ENCODE measurements at places on chromosomes 4 and X.
A peak's percentile ranks its signal among the peaks of the same experiment; 100 is the strongest.

GRCh38 chr4:146336410-146336807 is 122.1 kb downstream of the REELD1 start:
- no peaks in the 10 kb centered on the region for H3K36me3 ChIP-seq
- peaks cover 3% of the 10 kb centered on the region for H3K4me1 ChIP-seq
- H3K27me3 ChIP-seq, result no peaks in the 10 kb centered on the region

DNA sequence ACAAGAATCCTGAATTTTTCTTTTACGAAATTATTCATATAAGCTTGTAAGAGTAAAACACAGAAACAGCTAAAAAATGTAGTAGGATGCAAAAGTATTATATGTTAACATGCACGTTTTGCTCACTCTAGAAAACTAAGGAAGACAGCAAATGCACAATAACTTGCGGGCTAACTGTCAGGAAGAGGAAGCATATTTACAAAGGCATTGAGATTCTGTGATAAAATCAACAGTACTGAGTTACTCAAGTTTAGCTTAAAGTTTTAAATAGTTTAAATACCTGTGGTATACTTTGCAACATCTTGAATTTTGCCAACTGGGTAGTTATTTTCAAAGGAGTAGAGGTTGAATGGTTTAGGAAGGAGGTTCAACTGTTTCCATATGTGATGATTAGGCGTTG is 37.0 kb downstream of the SH2D1A start:
- H3K27ac ChIP-seq, result no peak overlapping the region
- H3K4me3 ChIP-seq, result no peak overlapping the region
- no peaks in the 10 kb centered on the region for H3K27me3 ChIP-seq
- no peak for DNase-seq
- peaks cover 14% of the 10 kb centered on the region for H3K36me3 ChIP-seq

GRCh38 chr4:147707892-147708672 is 23.8 kb upstream of the ARHGAP10 start:
- no peaks in the 10 kb centered on the region for H3K36me3 ChIP-seq
- H3K27me3 ChIP-seq, result no peaks in the 10 kb centered on the region
- DNase-seq, result peak; percentile 64
- H3K4me1 ChIP-seq, result no peaks in the 10 kb centered on the region

- no peaks in the 10 kb centered on the region for H3K4me1 ChIP-seq
- H3K36me3 ChIP-seq, result no peaks in the 10 kb centered on the region
Observed at GRCh38 chrX:132612821-132613564, 124.2 kb upstream of the MBNL3 start.

DNA sequence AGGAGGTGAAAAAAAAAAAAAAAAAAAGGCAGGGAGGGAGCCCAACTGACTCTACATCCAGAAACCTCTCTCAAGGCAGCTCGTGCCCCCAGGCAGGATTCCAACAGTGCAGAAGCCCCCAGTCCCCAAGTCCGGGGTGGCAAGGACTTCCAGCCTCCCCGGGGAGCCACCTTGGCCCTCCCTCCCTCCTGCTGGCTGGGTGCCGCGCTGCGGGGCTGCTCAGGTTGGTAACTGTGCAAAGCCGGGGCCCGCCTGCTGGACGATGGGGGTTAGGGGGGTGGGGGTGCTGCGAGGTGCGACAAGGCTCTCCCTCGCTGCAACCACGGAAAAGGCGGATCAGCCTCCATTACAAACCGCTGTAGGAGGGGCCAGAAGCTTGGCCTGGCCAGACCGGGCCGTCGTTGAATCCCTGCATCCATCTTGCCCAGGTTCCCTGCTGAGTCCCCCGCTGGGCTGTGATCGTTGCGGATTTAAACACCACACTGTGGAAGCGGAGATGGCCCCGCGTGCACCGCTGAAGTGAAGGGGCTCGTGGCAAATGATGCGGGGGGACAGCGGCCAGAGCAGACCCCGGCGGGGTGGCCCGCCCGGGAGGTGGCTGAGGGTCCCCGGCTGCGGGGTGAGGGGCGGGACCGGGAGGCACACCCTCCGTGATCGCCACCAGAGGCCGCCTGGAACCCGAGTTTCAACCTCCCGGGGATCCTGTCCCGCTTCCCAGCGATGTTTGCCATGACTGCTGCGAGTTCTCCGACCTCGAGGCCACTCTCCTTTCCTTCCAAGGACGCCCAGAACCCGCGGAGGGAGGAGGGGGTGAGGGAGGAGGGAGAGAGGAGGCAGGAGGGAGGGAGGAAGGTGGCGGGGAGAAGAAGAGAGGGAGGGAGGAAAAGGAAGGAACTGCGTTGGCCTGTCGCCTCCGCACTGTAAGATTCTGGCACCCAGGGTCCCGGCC is 58.0 kb upstream of the DDX3X start:
- H3K27me3 ChIP-seq, result no peaks in the 10 kb centered on the region
- peak; percentile 73 for DNase-seq
- peak overlapping the region; percentile 70 for H3K27ac ChIP-seq
- H3K36me3 ChIP-seq, result no peaks in the 10 kb centered on the region

- peak overlapping the region; percentile 63 for H3K4me3 ChIP-seq
- H3K27ac ChIP-seq, result peak overlapping the region; percentile 91
- H3K27me3 ChIP-seq, result no peaks in the 10 kb centered on the region
- peaks cover 3% of the 10 kb centered on the region for H3K36me3 ChIP-seq
- H3K4me1 ChIP-seq, result peaks cover 51% of the 10 kb centered on the region
Observed at GRCh38 chr4:87073199-87074120, 138.6 kb downstream of the AFF1 start.

- no peak overlapping the region for H3K4me3 ChIP-seq
- H3K27ac ChIP-seq, result no peak overlapping the region
- H3K27me3 ChIP-seq, result peaks cover 3% of the 10 kb centered on the region
- DNase-seq, result no peak
Observed at GRCh38 chr4:2458546-2459491, 10.1 kb upstream of the RNF4 start.

DNA sequence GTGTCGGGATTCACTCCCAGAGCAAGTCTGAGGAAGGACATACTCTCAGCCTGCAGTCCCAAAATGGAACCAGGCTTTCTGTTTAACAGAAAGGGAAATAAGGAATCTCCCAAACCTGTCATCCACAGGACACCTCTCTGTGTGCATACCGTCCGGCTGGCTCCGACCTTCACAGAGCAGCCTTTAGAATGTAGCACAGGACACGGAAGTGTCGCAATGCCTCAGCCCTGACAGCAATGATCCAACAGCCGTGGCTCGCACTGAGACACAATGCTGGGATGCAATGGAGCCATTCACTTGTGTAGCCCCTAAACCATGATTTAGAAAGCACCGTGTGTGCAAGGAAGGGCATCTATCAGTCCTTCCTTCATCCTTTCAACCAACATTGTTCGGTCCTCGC is 15.5 kb upstream of the HELT start:
- peaks cover 19% of the 10 kb centered on the region for H3K27me3 ChIP-seq
- no peak overlapping the region for H3K27ac ChIP-seq
- H3K4me3 ChIP-seq, result no peak overlapping the region
- H3K4me1 ChIP-seq, result peaks cover 4% of the 10 kb centered on the region

- H3K4me1 ChIP-seq, result peaks cover 10% of the 10 kb centered on the region
- no peak overlapping the region for H3K4me3 ChIP-seq
- DNase-seq, result no peak
- H3K27ac ChIP-seq, result no peak overlapping the region
- no peaks in the 10 kb centered on the region for H3K27me3 ChIP-seq
Observed at GRCh38 chr4:174262624-174263444, 20.6 kb downstream of the FBXO8 start.

GRCh38 chr4:121464854-121465253 is 84.0 kb upstream of the QRFPR start:
- peaks cover 3% of the 10 kb centered on the region for H3K27me3 ChIP-seq
- H3K36me3 ChIP-seq, result no peaks in the 10 kb centered on the region

DNA sequence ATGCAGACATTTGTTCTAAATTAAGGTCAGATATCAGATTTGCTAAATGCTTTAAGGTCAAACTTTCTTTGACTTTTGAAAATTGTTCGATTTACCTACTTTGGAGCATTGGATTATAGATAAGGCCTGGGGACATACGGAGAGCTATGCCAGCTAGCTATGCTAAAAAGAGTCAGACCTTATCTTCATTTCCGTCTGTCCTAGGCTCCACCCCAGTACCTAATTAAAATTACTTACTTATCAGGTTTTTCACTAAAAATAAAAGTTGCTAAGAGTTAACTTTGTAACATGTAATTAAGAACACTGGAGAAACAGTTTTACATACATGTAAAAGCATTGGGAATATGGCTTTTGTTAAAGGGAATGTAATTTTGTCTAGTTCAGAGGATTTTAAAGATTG is 7.1 kb upstream of the TMEM35A start:
- H3K4me3 ChIP-seq, result no peak overlapping the region
- H3K4me1 ChIP-seq, result no peaks in the 10 kb centered on the region
- no peaks in the 10 kb centered on the region for H3K36me3 ChIP-seq
- no peaks in the 10 kb centered on the region for H3K27me3 ChIP-seq

DNA sequence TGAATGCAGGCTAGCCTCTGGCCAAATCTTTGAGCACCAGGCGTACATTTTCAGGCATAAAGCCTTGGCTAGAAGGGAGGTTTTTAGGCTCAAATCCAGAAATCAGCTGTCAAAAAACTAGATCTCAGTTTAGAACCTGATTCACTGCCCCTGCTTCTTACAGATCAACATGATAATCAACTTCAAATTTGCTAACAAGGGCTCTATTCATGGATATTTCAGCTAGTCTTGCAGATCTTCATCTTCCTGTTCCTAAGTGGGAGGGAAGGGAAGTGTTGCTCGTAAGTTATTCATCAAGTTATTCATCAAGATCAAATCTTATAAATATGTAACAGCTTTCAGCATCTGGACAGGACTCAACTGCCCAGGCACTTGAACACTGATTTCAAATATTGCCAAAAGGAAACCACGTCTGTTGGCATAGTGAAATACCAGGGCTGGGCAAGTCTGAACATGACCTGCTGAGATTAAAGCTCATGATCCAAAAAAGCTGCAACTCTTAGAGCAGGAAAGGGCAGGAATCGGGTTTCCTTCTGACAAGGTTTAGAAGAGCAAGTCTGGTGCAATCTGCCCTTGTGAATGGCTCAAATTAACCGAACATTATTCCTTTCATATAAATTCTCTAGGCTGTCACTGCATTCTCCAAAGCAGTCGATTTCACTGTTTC is 200.3 kb downstream of the PDGFC start:
- no peak overlapping the region for H3K4me3 ChIP-seq
- no peak for DNase-seq
- H3K27me3 ChIP-seq, result no peaks in the 10 kb centered on the region
- no peaks in the 10 kb centered on the region for H3K4me1 ChIP-seq
- no peaks in the 10 kb centered on the region for H3K36me3 ChIP-seq

- peak; percentile 16 for DNase-seq
- H3K27me3 ChIP-seq, result no peaks in the 10 kb centered on the region
- peaks cover 8% of the 10 kb centered on the region for H3K4me1 ChIP-seq
Observed at GRCh38 chr4:124018383-124019317, 622.1 kb downstream of the SPRY1 start.

DNA sequence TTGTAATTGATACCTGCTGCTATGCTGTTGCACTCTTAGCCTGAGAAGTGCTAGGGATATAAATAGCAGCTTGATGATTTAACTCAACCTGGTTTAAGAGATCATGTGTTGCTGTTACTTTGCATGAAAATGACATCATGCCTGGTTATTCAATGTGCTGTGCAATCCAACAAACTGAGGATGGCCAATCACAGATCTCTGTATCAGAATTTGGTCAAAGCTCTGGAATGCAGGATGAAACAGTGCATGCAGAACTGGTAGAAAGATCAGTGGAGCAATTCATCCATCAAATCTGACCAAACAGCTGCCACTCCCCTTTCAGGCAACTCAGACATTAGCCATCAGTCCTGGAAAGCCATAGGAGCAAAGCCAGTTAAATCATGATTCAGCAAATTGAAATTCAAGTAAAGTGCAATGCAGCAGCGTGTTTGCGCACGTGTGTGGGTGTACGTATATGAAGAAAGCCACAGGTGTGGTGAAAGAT is 160.3 kb upstream of the RASGEF1B start:
- no peaks in the 10 kb centered on the region for H3K27me3 ChIP-seq
- H3K4me3 ChIP-seq, result no peak overlapping the region
- peaks cover 29% of the 10 kb centered on the region for H3K4me1 ChIP-seq
- no peak for DNase-seq

GRCh38 chrX:88072339-88073030 is 554.9 kb downstream of the KLHL4 start:
- no peaks in the 10 kb centered on the region for H3K36me3 ChIP-seq
- H3K4me1 ChIP-seq, result no peaks in the 10 kb centered on the region
- no peak for DNase-seq
- no peak overlapping the region for H3K4me3 ChIP-seq

DNA sequence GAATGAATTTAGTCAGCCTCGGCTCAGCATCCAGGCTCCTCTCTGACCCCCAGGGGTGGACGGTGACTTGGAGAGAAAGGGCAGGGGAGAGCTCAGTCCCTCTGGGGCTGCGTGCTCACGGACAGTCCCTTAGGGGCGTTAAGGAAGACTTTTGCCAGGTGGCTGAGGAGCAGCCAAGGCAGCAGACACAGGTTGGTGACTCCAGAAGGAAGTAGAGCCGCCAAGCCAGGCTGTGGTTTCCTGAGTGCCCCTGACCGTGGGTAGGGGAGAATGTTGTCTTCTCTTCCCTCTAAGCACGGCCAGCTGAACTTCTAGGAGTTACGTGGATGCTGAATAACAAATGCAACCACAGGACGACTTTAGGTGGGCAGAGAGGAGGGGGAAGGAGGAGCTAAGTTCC is 91.0 kb upstream of the MTM1 start:
- H3K4me3 ChIP-seq, result no peak overlapping the region
- H3K36me3 ChIP-seq, result no peaks in the 10 kb centered on the region
- no peaks in the 10 kb centered on the region for H3K27me3 ChIP-seq
- DNase-seq, result no peak
- H3K27ac ChIP-seq, result peak overlapping the region; percentile 37

GRCh38 chr4:28250646-28251045 is 1390.0 kb downstream of the STIM2 start:
- no peaks in the 10 kb centered on the region for H3K27me3 ChIP-seq
- H3K4me1 ChIP-seq, result no peaks in the 10 kb centered on the region
- no peaks in the 10 kb centered on the region for H3K36me3 ChIP-seq

- no peak overlapping the region for H3K27ac ChIP-seq
- peaks cover 3% of the 10 kb centered on the region for H3K27me3 ChIP-seq
- H3K4me1 ChIP-seq, result no peaks in the 10 kb centered on the region
- H3K4me3 ChIP-seq, result no peak overlapping the region
- H3K36me3 ChIP-seq, result no peaks in the 10 kb centered on the region
Observed at GRCh38 chr4:150212927-150213326, 134.7 kb downstream of the DCLK2 start.

DNA sequence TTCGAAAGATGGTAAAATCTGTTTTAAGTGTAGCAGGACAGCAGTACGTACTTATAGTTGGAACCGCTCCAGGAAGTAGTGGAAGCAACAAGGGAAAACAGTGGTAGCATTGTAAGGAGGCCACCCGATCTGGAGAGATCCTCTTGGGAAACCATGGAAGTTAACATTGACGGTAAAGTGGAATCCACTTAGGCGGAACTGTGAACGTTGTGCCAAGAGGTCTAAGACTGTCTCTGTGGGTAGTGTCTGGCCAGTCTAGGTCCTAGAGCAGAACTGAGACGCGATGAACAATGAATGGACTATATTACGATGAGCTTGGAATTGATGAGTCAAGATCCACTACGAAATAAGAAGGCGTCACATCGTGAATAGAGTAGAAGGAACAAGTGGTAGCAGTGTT is 124.0 kb downstream of the TENM3 start:
- H3K4me1 ChIP-seq, result no peaks in the 10 kb centered on the region
- peaks cover 12% of the 10 kb centered on the region for H3K27me3 ChIP-seq
- H3K4me3 ChIP-seq, result no peak overlapping the region
- no peak for DNase-seq
- no peaks in the 10 kb centered on the region for H3K36me3 ChIP-seq
- no peak overlapping the region for H3K27ac ChIP-seq
